ENCODE measurements at places on chromosomes 11 and 22.

DNA sequence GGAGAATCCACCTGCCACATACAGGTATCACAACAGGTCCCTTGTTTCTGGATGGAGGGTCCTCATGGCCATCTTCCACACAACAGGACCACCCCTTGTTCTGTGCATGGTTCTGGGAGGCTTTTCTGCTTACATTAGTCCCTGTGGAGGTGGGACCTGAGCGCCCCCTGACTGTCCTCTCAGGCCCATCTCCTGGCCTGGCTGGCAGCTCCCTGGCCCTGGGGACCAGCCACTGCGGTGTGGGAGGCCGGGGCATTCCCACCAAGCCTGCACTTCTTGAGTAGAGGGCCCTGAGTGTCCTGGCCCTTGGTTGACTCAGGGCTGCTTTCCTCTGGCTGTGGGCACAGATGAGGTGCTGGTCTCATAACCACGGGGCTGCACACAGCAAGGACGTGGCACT is 5.0 kb downstream of the COX8A start:
- DNase-seq: no peak

GRCh38 chr11:130611791-130612251 is 163.4 kb downstream of the ADAMTS15 start:
- DNase-seq: no peak

DNA sequence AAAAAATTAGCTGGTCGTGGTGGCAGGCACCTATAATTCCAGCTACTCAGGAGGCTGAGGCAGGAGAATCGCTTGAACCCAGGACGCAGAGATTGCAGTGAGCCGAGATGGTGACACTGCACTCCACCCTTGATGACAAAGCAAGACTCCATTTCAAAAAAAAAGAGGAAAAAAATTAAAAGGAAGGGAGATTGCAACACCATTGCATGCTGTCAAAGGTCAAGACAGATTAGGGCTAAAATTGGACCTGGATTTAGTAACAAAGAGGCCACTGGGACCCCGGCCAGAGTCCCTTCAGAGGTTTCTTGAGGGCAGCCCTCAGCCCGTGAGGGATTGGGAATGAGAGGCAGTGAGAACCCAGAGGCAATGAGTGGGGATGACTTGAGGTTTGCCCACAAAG is 8.2 kb upstream of the MAFF start:
- no peak for DNase-seq

DNA sequence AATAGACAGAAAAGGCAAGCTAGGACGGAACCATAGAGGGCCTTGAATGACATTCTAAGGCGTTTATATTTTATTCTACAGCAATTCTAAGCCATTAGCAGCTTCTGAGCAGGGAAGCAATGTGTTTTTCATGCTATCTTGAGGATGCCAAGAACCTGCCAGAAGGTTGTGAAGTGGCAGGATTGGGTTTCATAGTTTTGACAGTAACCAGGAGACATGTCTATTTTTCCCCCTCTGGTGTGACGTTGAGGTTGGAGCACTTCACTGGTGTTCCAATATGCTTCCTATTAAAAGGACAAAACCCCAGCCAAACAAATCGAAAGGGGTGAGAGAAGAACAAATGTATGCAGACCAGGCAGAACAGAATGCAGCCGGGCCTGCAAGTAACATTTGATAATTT is 148.2 kb downstream of the SPATA19 start:
- DNase-seq: no peak

DNA sequence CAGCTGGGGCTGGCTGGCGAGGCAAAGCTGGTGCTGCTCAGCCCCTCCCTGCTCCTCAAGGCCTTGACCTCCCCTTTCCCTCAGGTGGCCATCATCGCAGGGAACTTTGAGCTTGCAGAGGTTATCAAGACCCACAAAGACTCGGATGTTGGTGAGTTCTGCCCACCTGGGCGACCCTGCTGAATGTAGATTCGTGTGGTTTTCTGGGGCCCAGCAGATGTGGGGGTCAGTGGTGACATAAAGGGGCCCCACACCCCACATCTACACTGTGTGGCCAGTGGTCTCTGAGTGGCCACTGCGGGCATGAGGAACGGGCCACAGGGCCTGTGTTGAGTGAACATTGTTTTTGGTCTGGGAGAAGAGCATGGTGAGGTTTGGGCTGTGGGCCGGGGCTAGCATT is 11.9 kb downstream of the SHANK3 start:
- no peak for DNase-seq

DNA sequence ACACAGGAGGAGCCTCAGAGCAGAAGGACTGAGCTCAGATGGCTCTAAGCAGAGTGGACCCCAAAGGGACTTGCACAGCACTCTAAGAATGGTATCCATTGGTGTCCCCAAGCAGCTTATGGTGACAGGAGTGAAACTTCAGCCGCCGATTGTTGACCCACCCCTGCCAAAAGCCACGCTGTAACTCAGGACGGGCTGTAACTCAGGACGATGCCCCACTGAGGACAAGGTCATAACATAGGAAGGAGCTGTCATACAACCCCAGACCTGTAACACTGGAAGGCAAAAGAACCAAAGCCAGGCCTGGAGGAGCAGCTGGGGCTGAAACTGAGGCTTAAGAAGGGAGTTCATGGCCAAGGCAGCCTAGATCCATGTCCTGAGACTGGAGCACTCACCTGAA is 14.2 kb downstream of the CD59 start:
- no peak for DNase-seq

- no peak for DNase-seq
Measured at GRCh38 chr11:60931917-60932316, 7.7 kb downstream of the TMEM132A start.

- no peak for DNase-seq
Measured at GRCh38 chr11:104191124-104191523, 27.2 kb upstream of the PDGFD start.

DNA sequence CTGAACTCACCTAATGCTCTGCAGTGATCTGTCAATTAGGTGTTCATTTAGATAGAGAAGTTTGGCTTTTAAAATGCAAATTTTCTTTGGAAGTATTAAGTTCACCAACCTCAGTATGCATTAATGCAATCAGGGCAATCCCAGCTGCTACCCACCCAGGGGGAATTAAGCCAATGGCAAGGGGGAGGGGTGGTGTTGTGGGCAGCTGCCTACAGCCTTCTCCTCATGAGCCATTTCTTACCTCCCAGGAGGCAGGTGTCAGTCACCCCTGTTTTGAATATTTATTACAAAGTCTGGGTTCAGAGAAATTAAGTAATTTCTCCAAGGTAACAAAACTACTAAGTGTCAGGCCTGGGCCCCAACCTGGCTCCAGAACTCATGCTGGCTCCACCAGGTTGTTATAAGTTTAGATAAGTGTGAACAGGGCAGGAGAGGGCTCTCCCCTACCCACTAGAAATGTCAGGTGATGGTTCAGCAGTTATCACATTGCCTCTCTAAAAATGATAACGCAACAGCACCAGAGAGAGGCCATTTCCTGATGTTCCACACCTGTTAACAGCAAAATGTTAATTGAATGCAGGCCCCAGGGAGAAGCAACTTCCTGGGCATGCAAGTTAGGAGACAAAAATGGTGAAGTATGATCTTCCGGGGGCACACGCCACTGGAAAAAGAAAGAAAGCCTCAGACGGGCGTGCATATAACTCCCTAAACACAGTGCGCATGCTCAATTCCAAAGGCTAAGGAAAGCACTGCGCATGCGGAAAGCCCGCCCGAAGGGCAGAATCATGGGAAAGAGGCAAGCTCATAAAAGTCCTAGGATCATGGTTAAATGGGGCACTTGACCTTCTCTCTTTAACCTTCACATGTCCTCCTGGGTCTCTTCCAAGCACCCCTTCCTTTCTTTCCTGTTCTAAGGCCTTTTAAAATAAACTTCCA is 35.4 kb upstream of the GNAZ start:
- DNase-seq: no peak

- DNase-seq: no peak
Measured at GRCh38 chr11:60376601-60377000, 1.7 kb upstream of the MS4A7 start.

GRCh38 chr11:78094250-78094649 is 14.6 kb upstream of the NDUFC2 start:
- DNase-seq: no peak

GRCh38 chr11:19727246-19727645 is 14.6 kb downstream of the NAV2 start:
- DNase-seq: no peak

DNA sequence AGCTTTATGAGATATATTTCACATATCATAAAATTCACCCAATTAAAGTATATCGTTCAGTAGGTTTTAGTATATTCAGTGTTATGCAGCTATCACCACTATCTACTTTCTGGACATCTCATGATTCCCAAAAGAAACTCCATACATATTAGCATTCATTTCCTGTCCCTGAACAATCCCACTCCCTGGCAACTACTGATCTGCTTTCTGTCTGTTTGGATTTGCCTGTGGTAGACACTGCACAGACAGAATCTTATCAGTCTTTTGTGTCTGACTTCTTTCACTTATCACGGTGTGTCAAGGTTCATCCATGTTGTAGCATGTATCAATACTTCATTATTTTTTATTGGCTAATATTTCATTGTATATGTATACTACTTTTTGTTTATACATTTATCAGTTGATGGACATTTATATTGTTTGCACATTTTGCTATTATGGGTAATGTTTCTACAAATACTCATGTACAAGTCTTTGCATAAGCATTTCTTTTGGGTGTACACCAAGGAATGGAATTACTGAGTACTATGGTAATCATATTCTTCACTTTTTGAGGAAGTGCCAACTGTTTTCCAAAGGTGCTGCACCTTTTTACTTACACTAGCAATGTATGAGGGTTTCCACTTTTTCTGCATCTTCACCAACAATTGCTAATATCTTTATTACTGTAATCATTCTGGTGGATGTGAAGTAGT is 373.9 kb downstream of the AASDHPPT start:
- DNase-seq: no peak

- DNase-seq: no peak
Measured at GRCh38 chr11:110481523-110481922, 51.8 kb downstream of the FDX1 start.

GRCh38 chr22:37326726-37327125 is 44.4 kb downstream of the CYTH4 start:
- DNase-seq: no peak

DNA sequence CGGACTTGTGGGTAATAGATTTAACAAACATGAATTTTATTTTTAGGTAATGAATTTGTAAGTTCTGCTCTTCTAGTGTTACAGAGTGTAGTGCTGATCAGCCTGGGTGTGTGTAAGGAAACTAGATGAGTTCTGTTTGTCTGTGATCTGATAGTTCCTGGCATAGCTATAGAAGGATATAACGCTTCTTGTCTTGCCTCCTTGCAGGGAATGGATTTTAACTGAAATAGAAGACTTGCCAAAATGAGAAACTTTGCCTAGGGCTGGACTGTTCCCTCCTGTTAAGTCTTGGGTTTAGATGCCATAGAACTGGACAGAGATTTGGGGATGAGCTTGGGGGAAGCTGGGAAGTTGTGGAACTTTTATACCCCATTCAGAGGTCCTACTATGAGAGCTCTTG is 11.6 kb downstream of the CCDC81 start:
- DNase-seq: no peak

GRCh38 chr11:69438286-69438920 is 43.1 kb upstream of the LINC01488 start:
- no peak for DNase-seq

DNA sequence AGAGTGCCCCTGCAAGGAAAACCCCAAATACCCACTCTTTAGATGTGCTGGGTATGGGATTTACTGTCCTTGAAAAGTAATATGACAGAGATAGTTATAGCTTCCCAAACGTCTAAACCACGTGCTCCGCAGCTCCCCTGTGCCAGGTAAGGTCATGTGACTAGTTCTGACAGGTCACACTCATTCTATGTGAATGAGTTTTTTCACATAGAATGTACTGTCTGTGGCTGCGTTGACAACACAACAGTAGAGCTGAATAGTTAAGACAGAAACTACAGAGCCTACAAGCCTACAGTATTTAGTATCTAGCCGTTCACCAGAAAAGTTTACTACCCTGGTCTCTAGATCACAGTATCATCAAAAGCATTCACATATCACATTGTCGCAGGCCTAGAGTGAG is 236.2 kb downstream of the ETS1 start:
- no peak for DNase-seq

GRCh38 chr11:73393479-73394415 is 17.5 kb downstream of the RELT start:
- no peak for DNase-seq

- no peak for DNase-seq
Measured at GRCh38 chr11:106426696-106427095, 349.2 kb downstream of the AASDHPPT start.

DNA sequence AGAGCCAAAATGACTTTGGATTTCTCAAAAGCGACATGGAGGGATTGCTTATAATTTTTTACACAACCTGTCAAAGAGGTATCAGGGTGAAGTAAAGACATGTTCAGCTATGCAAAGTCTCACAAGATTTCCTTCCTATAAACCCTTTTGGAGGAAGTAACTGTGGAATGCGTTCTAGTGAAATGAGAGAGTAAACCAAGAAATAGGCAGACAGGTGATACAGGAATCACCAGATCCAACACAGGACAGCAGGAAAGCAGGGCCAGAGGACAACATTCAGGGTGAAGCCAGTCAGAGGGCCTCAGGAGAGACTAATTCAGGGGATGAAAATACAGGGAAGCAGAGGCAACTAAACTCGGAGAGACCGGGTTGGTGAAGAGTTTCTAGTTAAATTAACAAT is 90.4 kb upstream of the MTNR1B start:
- no peak for DNase-seq

GRCh38 chr11:35811783-35812182 is 132.1 kb upstream of the LDLRAD3 start:
- no peak for DNase-seq

- DNase-seq: no peak
Measured at GRCh38 chr11:66316849-66317251, at the start of gene CD248. TSS of gene CD248 (minus strand) at chr11:66317044. CDS start at chr11:66317027, 17 bp downstream.

DNA sequence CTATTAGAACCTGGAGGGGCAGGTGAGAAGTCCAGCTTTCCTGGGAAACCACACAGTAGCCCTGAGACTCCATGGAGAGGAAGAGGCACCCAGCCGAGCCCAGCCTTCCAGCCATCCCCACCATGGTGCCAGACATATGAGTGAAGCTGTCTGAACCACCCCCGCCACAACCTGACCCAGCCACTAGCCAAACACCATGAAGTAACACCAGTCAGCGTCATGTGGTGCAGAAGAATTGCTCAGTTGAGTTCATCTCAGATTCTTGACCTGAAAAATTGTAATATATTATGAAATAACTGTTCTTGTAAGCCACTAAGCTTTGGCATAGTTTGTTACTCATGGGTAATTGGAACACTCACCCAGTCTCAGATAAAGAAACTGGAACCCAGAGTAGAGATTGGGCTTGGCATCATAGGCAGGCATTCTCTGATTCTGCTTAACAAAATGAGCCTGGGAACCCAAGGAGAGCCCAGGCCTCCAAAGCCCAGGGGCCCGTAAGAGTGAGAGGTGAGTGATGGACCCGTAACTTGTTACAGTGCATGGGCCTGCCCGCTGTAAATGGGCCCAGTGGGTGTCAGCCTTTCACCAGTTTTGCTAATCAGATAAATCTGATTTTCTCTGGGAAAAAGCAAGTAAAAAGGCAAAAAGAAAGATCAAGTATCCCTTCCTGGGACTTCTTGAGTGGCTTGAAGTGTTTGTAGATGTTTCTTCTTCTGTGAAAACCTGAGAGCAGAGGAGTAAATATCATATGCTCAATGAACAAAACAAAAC is 305.5 kb downstream of the DDX10 start:
- no peak for DNase-seq
